Ascending aorta (tissue), 2 donors: ENCODE measurements at places on chromosomes 2 and 18.

GRCh38 chr2:7973801-7974480, 707.9 kb upstream of the ID2 start:
- no peak for DNase-seq

DNA sequence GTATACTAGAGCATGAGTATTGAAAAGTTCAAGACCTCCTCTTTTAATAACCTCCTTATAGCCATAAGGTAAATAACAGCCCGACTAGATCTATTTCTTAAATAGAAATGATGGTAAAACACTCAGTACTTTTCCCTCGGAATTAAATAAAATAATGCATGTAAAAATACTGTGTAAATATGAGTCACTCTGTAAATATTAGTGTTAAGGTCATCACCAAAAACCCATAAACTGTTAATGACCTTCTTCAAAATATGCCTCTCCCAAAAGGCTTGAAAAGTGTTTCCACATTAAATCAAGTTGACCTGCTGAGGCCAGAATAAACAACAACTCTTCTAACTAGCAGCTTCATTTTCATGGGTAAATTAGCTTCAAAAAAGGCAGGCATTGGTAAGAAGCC, 25.3 kb upstream of the BZW1 start:
- no peak for DNase-seq

DNA sequence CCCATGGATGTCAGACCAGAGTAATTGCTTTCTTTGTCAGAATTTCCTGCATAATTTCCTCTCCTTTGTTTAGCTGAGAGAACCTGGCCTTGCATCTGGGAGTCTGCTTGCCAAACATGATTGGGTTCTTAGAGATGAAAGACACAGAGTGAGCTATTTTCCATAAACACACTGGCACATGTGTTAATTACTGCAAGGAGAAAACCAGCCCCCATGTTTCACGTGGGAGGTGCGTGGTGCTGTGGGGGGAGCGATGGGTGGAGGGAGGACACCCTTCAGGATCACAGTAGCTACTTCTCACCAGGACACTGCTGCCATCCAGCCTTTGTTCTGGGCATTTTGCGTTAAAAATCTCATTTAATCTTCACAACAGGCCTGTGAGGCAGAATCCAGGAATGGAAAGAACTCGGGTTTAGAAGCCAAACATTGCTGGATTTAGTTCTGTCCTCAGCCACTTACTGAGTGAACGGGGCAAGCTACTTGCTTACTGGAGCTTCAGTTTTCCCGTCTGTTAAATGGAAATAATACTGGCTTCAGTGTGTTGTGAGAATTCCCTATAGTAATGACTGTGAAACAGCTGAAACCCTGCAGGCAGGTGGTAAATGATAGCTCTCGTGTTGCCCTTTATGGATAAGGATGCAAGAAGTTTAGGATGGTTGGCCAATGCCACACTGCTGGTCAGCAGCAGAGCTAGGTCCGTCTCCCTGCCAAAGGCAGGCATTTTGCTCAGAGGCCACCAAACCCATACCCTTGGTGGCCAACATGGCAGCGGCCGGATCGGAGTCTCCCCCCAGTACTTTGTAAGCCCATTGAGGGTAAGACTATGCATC, 100.1 kb upstream of the ASAP2 start:
- no peak for DNase-seq

GRCh38 chr18:56326336-56327072, 311.9 kb downstream of the TXNL1 start:
- no peak for DNase-seq

DNA sequence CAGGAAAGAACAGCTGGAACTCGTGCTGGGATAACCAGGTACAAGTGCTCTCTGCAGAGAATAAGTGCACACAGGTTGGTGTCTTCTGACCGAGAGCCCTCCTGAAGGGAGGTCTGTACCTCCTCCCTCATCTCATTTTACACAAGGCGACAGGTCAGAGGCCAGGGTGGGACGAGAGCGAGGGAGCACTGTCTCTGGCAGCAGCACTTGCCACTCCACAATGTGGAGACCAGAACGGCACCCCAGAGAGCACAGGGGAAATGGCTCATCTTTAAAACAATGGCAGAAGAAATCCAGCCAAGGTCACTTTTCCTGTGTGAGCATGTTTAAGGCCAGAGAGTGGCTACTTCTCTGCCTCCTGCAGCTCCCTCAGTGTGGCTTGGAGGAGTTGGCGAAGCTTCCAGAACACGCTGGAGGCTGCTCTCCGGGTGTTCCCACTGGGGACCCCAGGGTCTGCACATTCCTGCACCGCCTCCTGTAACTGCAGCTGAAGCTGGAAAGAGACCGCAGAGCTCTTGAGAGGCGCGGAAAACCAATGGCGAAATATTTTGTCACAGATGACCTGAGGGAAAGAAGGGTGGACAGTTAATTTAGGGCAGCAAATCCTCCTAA, 20.8 kb downstream of the DIPK1C start:
- no peak for DNase-seq

- no peak for DNase-seq
Measured at GRCh38 chr2:163324677-163325076, 411.1 kb downstream of the FIGN start.

DNA sequence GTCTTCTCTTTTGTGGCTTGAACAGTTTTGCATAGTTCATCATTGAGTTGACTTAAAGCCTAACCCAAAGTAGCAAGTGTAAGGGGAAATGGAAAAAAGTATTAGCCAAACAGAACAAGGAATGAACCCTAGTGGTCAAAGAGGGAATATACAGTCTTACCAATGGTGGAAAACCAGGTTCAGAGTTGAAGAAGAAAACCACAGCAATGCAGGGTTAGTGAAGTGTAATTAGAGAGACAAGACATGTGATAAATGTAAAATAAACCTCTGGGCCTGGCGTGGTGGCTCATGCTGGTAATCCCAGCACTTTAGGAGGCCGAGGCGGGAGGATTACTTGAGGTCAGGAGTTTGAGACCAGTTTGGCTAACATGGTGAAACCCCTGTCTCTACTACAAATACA, 2.4 kb downstream of the TTN start:
- no peak for DNase-seq
